ENCODE measurements at places on chromosomes 1 and 21.

GRCh38 chr1:231694465-231695077, 68.0 kb downstream of the DISC1 start:
- no peak for DNase-seq

- no peak for DNase-seq
Observed at GRCh38 chr1:180970333-180971079, 52.2 kb downstream of the STX6 start.

- no peak for DNase-seq
Observed at GRCh38 chr1:29801561-29801973, 565.2 kb downstream of the PTPRU start.

DNA sequence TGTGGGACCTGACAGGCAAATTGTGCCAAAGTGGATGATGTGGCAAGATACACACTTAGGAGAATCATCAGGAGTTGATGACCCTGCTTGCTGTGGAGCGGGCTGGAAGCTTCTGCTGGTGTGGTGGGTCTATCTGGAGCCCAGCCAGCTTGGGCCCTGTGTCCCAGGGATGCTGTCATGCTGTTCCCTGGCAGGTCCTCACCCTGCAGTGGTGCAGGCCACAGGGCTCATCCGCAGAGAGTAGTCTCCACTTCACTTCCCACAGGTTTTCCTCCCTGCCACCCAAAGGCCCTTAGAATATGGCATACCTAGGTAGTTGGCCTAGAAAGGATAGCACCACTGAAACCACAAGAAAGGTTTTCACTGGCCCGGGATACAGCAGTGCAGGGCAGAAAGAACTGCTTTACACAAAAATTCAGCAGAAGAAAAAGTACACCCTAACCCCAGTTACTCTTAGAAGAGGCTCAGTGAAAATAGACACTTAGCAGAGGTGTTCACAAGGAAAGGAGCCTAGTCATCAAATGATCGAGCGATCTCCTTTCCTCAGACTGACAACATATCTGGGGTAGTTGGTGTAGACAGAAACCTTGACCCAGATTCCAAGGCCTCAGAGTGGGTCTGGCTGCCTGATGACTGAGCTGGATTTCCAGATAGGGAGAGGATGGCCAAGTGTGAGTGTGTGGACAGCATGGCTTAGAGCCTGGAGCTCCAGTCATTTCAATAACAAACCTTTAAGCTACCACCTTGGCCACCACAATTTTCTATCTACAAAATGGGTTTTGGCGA, 1.3 kb upstream of the C1orf226 start:
- no peak for DNase-seq

- DNase-seq = no peak
Observed at GRCh38 chr1:36711480-36711879, 228.8 kb upstream of the CSF3R start.
